Stimulated activated CD4-positive, alpha-beta T cell treated with anti-CD3 and anti-CD28 coated beads, Interleukin-12 subunit alpha, Interleukin-12 subunit beta, amount 100 ng/mL, for 48 hours (primary cell): ENCODE measurements at places on chromosomes 13 and 19.

DNA sequence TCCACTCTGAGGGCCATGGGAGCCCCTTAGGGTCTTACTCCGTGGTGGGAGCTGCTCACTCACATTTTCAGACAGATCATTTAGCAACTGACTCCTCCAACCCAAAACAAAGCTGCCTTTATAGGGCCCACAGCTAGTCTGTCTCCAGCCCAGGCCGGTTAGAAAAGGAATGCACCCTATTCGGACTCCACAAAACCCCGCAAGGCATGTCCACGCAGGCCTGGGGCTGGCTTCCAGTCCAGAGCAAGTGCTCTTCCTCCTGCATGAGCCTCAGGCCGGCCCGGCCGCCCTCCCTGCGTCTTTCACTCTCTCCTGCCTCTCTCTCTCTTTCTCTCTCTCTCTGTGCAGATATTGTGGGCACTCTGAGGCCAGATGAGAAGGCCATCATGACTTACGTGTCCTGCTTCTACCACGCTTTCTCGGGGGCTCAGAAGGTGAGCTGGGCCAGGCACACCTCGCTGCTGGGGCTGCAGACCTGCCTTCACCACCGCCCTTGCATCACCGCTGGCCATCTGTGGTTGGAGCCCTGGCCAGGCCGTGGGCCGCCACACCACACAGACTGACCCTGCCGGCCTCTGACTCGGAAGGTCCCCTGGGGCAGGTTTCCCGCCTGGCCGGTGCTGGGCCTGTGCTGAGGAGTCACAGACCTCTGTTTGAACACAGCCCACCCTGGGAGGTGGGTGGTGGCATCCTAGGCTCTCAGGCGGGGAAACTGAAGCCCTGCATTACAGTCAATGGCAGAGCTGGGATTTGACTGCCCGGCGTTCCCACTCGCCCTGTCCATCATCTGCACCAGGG lies 33.1 kb downstream of the CAPN12 start:
- DNase-seq: no peak

- no peak for DNase-seq
Measured at GRCh38 chr19:46134527-46134926, 10.0 kb upstream of the IGFL3 start.

DNA sequence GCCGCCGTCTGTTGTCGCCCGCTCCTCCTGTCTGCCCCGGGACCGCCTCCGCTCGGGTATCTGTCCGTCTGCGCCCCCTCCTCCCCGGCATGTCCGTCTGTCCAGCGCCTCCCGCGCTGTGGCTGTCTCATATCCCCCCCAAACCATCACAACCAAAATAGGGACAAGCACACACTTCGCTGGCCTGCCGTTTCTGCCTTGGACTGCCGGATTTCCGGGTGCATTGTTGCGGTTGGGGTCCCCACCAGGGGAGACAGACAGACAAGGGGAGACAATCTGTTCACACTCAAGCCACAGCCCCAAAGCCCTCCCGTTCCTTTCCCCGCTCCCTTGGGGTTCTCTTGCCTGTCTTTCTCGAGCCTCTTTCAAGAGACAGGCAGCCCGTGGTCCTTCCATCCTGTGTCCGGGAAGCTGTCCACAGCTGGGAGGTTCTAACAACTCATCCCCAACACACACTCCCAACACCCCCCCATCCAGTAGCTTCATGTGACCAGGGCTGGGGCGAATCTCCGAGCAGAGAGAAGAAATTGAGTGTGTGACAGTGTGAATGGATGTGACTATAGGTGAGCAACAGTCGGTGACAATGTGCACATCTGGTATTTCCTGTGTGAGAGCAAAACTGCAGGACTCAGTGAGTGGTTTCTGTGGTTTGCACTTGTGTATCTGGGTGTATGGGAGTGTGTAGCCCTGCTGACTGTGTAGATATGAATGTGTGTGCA lies 16.5 kb upstream of the FOSB start:
- DNase-seq: no peak

- peak; percentile 50 for DNase-seq
Measured at GRCh38 chr19:14113762-14114414, 3.7 kb downstream of the PRKACA start.

DNA sequence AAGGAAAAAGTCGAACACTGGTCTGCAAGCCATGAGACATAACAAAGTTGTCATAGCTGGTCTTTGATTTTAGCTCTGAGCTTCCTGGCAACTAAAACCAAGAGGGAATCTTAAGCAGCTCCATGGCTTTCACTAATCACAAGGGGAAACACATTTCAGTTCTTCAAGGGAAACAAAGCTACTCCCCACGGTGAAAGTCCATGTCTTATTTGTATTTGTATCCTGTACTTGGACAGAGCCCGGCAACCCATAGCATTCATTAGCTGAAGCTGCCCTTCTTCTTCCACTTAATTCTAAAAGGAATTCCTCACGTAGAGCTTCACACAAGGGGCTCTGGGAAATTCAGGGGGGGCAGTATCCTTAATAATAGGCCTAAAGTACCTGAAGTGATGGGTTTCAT lies 128.9 kb downstream of the RGCC start:
- no peak for DNase-seq
